CD4-positive, alpha-beta T cell treated with Interleukin-4 for 4 hours (primary cell): ENCODE measurements at places on chromosomes 5 and 9.
A peak's percentile ranks its signal among the peaks of the same experiment; 100 is the strongest.

- DNase-seq: no peak
Measured at GRCh38 chr9:69768101-69768500, 8.3 kb upstream of the PTAR1 start.

DNA sequence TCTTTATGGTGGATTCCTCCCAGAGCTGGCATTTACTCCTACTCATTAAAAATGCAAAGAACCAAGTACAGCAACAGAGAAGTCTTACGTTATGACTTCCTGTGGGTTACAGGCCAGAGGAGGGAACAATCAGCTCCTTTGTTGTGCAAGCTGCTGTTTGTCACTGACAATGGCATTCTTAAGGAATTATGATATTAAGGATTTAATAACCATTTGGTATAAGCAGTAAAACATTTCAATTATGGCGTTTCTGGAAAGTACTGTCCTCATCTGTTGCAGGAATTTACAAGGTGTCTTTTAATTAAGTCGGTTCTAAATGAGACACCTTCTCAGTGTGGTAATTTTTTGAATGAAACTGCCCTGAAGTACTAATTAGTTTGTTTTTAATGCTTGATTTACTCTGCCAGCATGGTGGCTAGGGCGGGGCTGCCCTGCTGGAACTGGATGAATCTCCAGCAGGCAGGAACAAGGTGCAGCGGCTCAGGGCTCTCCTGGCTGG is 49.1 kb upstream of the VDAC1 start:
- DNase-seq: peak; percentile 18

- no peak for DNase-seq
Measured at GRCh38 chr9:75491533-75491932, 398.9 kb upstream of the PCSK5 start.

- no peak for DNase-seq
Measured at GRCh38 chr9:33180526-33181184, 13.5 kb upstream of the B4GALT1 start.

DNA sequence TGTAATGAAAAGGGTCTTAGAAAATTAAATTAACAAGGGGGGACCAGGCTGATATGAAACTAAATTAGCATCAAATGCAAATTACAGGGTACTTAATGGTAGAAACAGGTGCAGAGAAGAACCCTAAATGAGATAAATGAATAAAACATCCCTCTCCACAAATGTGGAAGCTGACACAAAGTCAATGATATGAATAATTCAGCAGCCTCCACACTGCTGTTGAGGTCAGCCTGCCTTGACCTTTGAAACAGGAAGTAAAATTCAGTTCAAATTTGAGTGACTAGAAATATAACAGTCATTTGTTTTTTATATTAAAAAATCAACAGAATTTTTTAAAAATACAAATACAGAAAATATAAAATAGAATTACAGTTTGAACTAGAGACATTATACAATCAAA is 40.0 kb downstream of the EBF1 start:
- no peak for DNase-seq

GRCh38 chr5:2658447-2658846 is 93.0 kb downstream of the IRX2 start:
- no peak for DNase-seq

DNA sequence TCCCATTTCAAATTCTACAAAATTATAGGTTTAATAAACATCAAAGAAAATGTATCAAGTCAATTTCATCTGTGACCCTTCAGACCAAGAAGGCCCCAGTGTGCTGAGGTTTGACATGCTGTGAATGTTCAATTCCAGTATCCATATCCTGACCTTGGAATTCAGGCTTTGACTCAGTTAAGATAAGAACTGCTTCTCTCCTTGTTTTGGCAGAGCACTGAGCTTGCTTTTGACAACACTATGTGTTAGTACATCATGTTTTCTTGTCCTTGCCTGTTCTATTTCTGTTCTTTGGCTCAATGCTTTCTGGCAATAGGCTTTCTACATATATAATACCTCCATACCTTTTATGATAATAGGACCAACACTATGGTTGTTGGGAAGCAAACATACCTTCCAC is 105.6 kb downstream of the PLCXD3 start:
- DNase-seq: no peak

DNA sequence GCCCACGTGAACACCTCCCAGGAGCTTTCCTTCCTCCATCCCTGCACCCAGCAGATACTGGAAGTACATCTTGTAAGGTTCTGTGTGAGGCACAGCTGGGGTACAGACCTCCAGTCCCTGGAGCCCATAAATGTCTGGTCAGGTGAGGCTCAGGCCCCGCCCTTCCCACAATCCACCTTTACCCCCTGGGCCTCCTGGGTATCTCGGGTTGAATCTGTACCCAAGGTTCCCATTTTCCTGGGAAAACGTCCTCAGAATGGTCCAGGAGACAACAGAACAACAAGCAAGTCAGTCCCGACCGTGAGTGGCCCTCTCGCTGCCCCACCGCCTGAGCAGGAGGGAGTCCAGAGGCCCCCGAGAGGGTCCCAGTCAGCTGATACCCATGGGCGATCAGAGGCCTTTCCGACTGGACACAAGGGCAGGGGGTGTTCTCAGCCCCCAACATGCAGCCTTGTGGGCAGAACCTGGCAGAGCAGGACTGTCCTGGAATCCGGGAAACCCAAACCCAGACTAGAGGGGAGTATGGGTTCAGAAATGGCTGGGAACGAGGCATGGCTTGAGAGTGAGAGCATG is 4.3 kb downstream of the SPATA31E1 start:
- no peak for DNase-seq

- DNase-seq: no peak
Measured at GRCh38 chr5:60382716-60383115, 317.2 kb downstream of the DEPDC1B start.

- DNase-seq: peak; percentile 51
Measured at GRCh38 chr9:93302586-93303257, 118.8 kb downstream of the WNK2 start.

DNA sequence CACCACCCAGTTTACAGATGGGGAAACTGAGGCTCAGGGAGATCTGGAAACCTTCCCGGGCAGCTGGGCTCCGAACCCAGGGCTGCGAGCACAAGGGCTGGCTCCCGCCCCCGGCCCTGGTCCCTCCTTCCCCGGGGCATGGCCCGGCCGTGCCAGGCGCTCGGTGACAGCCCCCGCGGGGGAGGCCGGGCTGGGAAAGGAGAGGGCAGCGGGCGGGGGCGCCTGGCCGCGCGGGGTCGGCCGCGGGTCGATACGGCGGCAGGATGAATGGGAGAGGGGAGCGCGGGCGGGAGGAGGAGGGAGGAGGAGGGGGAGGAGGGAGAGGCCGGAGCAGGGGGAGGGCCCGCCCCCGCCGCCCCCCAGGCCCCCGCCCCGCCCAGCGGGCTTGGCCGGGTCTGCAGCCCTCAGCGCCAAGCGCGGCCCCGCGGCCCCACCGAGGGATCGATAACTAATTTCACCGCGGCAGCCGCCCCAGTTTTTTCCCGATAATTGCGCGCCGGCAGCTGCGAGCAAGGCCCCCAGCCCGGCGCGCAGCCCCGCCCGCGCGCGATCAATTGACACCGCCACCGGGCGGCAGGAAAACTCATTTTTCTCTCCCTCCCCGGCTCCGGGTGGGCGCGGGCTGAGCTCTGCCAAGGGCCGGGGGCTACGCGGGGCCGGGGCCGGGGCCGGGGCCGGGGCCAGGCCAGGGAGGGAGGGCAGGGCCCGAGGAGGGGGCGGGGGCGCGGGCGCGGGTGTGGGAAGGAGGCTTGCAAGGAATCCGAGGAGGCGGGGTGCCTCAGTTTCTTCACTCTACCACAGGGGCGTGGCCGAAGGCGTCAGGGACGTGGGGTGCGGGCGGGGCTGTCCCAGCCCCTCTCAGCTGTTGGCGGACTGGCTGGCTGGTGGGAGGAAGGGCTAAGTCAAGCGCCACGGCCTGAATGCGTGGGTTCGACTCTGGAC is 52.1 kb downstream of the C9orf50 start:
- DNase-seq: no peak
